ENCODE measurements at places on chromosomes 5 and 9. TPM values are rescaled to one million over a fixed set of nuclear protein-coding genes. Genes with fewer than 3 reads are reported as not detected.

- no peak for DNase-seq
These were observed 147.5 kb upstream of the PIK3R1 start for GRCh38 chr5:68067976-68068603.

DNA sequence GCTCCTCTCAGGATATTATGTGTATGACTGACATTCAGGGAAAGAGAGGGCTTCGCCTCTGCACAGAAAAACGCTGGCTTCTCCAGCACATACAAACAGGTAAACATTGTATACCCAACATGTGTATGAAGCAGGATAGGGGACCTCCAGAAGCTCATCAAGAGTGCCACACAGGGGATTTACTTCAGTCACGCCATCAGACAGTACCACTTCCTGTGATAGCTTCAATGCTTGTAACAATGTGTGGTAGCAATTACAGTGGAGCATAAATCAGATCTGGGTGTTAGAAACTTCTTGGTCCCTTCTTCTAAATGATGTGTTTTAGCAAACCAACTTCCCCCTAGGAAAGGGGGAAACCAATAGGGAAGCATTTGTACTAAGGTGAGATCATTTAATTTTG, 160.8 kb downstream of the TSSK1B start:
- DNase-seq = no peak

GRCh38 chr5:75325242-75325641, 11.8 kb upstream of the HMGCR start:
- DNase-seq = no peak

- no peak for DNase-seq
These were observed 105.3 kb downstream of the PAX5 start for GRCh38 chr9:36928670-36929349.

GRCh38 chr5:107472620-107473064, 198.1 kb downstream of the EFNA5 start:
- no peak for DNase-seq

The CYSRT1 gene
- polyA plus RNA-seq = 16.3 TPM

DNA sequence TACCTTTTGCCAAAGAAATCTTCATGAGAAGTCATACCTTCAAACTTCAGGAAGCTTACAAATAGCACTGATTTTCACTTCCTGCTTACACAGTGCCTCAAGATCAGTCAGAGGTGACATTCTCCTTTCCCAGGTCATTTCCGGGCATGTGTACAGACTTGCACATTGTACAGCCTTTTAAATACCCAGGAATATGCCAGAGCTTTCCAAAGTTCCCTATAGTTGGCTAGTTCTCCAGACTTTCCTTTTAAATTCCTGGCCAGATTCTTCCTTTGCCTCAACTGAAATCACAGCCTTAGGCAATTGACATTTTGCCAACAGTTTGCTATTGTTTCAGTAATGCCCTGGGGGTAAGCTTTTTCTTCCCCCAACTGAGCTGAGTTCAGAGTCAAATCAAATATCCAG, 47.2 kb downstream of the RFX3 start:
- no peak for DNase-seq

The GRXCR2 gene
- polyA plus RNA-seq = not detected

The MEGF10 gene
- polyA plus RNA-seq = 0.83 TPM

The SCAI gene
- 9.2 TPM for polyA plus RNA-seq

DNA sequence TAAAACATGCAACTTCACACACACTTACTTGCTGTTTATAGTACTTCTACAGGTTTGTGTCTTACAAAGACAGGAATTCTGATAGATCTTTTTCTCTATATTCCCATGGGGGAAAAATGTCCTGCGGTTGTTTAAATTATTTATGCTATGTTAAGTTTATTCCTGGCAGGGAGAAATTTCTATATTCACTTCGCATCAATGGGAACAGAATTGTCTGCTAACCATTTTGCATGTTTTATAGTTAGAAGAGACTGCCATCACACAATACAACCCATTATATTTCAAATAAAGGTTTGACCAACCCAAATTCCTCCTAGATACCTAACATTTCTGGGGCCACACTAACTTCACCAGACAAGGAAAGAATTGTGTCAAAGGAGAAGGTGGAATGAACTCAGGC, 110.0 kb upstream of the PRR16 start:
- DNase-seq = no peak

DNA sequence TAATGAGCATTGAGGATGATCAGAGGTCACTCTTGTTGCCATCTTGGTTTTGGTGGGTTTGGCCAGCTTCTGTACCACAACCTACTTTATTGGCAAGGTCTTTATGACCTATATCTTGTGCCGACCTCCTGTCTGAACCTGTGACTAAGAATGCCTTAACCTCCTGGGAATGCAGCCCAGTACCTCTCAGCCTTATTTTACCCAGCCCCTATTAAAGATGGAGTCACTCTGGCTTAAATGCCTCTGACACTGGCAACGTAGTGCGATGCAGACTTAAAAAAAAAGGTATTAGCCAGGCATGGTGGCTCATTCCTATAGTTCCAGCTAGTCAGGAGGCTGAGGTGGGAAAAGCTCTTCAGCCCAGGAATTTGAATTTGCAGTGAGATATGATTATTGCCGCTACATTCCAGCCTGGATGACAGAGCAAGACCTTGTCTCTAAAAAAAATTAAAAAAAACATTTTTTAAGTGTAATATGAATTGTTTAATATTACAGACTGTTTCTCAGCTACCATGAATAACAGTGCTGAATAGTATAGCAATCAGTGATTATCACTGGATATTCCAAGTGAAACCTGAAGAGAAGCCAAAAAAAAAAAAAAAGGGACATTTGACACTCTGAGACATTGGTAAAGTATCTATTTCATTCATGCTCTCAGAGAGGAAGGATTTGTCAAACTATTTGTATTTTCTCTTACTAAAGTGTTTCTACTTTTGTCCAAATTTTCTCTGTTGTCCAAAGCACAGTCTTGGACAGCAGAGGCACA, 18.3 kb upstream of the STOM start:
- DNase-seq = no peak

The CDC26 gene
- polyA plus RNA-seq = 42.9 TPM

The SHOC1 gene
- 0.92 TPM for polyA plus RNA-seq

GRCh38 chr5:181005791-181006190, 17.1 kb downstream of the BTNL3 start:
- no peak for DNase-seq

- DNase-seq = no peak
These were observed 55.9 kb downstream of the TMC1 start for GRCh38 chr9:72577212-72577753.

GRCh38 chr5:146069780-146070099, 35.6 kb downstream of the PLAC8L1 start:
- DNase-seq = no peak

GRCh38 chr5:43658509-43658908, 55.5 kb downstream of the NNT start:
- DNase-seq = no peak

The BTNL3 gene
- 0.09 TPM for polyA plus RNA-seq

- no peak for DNase-seq
These were observed 243.6 kb upstream of the PANK3 start for GRCh38 chr5:168822745-168823281.

The HMCN2 gene
- polyA plus RNA-seq = 1.2 TPM

GRCh38 chr9:116721944-116722343, 34.8 kb downstream of the TRIM32 start:
- no peak for DNase-seq

DNA sequence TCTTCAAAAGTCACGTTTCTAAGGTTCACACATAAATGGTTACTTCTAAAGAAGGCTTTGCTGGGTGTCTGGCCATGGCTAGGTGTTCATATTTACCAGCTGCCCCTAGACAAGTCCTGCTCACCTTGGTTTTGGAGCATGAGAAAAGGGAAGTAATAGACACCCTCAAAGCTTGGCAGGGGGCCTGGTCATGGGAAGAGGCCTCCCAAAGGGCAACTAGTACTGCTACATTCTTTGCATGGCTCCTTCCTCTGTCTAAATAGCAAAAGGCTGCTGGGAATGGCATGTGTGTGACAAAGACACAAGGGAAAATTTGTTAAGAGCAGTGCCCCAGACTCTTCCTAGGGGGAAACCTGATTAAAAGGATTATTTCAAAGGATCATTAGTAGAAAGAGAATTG, 93.4 kb downstream of the NRG2 start:
- DNase-seq = no peak

DNA sequence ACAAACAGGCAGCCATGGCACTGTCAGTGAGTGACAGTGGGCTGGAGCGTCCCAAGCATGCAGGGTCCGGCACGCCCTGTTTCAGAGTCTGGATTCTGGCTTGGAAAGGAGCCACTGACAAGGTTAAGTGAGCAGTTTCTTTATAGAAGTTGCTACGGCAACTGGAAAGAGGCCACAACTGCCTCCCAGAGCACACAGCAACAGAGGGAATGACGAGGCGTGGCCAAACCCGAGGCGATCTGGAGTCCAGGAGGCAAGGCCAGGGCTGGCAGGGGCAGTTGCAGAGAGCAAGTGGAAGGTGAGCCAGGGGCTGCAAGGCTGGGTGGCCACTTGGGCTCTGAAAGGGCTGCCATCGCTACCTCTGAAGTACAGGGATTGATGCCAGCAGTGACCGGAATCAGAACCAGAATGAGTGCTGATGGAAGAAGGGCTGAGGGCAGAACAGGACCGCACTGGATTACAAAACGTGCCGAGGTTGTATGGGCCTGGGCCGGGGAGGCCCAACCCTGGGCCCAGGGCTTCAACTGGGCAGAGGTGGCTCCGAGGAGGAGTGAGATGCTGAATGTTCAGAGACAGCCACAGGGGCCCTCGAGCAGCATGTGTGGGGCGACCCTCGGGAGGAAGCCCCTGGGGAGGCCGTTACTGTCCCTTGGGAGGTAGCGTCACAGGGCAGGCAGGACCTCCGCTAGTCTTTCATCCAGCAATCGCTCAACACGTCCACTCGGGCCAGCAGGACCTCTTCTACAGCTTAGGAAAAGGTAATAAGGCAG, 4.6 kb downstream of the MRPL41 start:
- DNase-seq = no peak

DNA sequence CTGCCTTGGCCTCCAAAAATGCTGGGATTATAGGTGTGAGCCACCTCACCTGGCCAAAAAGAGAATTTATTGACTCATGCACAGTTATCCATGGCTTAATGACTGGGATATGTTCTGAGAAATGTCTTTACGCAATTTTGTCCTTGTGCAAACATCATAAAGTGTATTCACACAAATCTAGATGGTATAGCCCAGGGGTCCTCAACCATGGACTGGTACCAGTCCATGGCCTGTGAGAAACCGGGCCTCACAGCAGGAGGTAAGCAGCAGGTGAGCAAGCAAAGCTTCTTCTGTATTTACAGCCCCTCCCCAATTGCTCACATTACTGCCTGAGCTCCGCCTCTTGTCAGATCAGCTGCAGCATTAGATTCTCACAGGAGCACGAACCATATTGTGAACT, 12.4 kb upstream of the SIL1 start:
- DNase-seq = no peak

The CDKN2A gene
- polyA plus RNA-seq = not detected

GRCh38 chr5:118552146-118552545, 436.2 kb downstream of the DTWD2 start:
- no peak for DNase-seq

DNA sequence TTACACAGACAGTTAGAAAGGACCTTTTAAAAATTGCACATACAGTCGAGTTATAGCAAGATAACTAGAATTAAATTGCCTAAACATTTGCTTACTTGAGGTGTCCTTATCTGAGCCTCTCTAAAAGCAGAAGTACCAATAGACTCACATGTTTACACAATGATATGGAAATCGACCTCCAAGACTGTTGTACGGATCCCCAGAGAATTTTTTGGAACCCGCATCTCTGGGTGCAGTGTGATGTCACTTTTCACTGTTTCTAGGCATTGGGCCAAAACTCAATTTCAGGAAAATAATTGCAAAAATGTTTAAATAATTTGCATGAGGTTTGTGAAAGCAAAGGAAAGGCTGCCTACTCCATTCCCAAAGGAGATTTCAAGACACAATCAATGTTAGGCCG, 63.1 kb upstream of the ATG10 start:
- DNase-seq = no peak

The TMC1 gene
- 0.99 TPM for polyA plus RNA-seq

DNA sequence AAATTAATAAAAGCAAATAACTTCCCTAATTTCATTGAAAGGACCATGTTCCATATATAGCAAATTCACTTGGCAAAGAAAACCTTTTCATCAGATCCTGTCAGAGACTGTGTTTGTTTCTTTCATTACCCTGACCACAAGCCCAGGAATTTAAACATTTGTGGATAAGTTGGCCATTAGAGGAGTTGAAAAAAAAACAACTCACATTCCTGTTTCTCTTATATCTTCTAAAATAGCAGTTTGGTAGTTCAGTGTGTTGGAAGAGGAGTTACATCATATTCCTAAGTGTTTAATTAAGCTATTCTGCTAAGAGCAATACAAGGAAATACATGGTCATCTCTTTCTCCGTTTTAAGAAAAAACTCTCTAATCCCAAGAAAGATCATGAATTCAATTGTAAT, 505.6 kb downstream of the TLE1 start:
- DNase-seq = peak; percentile 49

The RABEPK gene
- polyA plus RNA-seq = 21.6 TPM

GRCh38 chr5:150789450-150789849, 10.9 kb downstream of the SMIM3 start:
- no peak for DNase-seq

DNA sequence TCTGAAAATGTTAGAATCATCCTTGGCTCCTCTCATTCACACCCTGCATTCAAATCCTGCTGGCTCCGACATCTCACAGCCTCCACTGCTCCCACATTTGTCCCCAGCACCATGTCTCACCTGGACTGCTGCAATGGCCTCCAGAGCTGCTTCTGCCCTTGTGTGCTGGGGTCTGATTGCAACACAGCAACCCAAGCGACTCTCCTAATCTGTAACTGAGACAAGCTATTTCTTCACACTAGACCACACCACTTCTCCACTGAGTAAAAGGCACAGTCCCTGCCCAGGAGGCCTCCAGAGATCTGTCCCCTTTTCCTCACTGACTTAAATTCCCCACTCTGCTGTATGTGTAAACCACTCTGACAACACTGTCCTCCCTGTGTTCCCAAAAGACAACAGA, 151.1 kb upstream of the TAS2R1 start:
- DNase-seq = no peak

The PTPN3 gene
- polyA plus RNA-seq = 44.8 TPM

DNA sequence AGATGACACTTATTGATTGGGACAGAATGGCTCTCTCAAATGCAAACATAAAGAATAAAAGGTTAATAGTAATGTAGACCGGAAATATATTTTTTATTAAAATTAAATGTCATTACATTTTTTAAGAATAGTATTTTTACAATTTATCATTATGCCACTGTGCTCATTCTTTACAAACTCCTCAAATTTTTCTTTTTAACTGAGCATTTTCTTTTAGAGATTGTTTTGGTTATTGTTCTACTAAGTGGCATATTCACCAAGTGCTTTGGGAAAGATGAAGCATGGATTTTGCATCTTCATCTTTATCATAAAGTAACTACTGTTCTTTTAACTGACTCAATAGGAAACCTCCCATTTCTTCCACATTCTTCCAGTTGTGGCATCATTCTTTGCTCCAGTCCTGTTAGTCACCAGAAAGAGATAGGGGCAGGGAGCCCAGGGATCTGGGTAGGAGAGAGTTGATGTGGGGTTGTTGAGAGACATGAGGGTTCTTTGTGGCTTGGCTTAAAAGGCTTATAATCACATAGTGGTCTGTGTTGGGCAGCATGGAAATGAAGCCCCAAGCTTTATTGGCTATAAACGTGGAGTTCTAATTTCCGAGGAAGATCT, 69.8 kb downstream of the SYK start:
- no peak for DNase-seq
